H4 (cell line): ENCODE measurements at places on chromosomes 1 and 21.

DNA sequence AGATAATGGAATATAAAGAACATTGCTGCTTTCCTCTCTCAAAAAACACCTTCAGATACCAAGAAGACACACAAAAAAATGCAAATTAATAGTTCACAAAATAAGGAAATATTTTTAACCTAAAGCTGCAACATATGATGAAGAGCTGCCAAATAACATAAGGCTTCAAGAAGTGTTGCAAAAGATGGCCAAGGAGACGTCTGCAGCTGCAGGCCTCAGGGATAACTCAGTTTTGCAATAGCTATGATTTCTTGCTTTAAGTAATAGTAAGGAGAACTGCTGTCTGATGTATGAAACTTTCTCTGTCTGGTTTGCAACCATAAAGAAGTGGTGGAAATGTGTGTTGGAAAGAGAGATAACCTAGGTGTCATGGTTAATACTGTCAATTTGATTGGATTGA lies 1237.5 kb downstream of the MRPL39 start:
- no peak for DNase-seq

DNA sequence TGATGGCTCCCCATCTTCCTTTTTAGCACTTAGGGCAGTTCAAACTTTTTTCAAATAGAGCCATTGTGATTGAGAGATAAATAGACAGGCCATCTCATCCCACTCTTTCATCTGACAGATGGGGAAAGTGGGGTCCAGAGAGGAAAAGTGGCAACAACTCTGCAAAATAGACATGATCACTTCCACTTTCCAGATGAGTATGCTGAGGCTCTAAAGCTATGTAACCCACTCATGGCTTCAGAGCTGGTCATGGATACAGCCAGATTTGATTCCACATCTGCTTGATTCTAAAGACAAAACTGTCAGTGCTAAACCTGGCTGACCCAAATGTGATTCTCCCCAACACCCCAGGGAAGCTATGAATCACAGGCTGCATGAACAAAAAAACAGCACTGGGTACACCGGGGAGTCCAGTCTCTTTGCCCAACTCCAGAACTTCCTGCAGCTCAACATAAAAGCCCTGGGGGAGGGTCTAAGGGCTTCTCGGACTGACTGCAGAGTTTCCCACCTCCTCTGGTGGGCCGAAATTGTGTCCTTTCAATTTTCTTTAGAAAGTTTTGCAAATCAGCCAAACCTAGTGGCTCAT lies 59.3 kb downstream of the PLPP3 start:
- no peak for DNase-seq

DNA sequence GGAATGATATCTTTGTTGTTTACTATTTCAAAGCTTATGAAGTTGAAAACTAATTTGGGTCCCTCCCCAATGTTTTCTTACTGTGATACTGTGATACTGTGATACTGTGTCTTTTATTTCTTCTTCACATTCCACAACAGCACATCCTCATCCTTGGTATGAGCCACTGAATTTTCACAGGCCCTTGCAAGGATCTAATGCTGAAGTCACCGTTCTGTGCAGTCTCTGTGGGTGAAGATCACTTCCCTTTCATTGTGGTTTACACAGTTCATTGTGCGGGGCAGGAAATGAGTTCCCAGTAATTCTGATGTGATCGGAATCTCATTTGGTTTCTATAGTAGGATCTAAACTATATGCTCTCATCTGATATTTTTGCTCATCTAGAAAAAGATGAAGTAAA lies 32.1 kb upstream of the PAXBP1 start:
- DNase-seq: no peak

DNA sequence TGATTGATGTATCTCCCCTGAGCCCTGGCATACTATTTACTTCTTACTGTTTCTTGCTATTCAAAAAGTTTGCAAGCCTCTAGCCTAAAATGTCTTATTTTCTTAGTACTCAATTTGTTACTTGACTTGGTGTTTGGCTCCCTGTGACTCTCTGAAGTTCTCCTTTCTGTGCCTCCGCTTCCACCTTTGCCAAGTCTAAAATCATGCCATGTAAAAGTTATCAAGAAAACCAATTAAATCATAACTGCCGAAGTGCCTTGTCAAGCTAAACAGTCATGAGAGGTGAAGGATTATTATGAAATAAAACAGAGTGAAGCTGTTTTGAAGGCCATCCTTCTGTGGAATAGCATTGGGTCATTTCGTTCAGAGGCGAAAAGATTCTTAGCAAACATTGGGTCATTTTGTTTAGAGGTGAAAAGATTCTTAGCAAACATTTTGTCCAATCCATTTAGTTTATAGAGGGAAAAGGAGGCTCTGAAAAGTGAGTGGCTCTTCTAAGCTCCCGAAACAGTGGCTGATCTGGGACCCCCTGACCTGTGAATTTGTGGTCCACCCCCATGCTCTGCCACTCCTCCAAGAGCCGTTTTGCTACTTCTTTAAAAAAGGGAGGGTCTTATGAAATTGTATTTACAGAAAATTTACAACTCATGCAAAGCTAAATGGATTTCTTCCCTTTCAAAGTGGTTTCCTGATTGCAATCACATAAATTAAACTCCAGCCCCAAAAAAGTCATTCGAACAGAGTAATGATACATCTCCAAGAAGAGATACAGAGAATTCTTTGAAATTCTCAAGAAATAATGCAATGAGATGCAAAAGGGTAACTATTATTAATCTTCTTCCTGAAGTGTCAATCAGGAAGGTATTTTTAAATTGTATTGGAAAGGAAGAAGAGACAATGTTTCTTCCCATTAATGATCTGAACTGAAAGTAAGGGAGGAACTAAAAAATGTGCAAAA lies 141.4 kb downstream of the RUNX1 start:
- DNase-seq: no peak

- no peak for DNase-seq
Measured at GRCh38 chr1:14435368-14436023, 163.0 kb upstream of the KAZN start.

DNA sequence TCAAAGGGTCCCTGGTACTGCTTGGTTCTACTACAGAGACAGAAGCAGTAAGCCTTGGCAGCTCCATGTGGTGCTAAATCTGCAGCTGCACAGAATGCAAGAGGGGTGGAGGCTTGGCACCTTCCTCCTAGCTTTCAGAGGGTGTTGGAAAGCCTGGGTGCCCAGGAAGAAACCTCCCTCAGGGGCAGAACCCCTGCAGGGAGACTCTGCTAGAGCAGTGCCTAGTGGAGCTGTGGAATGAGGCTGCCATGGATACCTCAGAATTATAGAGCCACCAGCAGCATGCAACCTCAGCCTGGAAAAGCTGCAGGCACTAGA lies 76.2 kb upstream of the TLR5 start:
- DNase-seq: no peak

- DNase-seq: no peak
Measured at GRCh38 chr1:162372159-162373071, 4.2 kb downstream of the SPATA46 start.

DNA sequence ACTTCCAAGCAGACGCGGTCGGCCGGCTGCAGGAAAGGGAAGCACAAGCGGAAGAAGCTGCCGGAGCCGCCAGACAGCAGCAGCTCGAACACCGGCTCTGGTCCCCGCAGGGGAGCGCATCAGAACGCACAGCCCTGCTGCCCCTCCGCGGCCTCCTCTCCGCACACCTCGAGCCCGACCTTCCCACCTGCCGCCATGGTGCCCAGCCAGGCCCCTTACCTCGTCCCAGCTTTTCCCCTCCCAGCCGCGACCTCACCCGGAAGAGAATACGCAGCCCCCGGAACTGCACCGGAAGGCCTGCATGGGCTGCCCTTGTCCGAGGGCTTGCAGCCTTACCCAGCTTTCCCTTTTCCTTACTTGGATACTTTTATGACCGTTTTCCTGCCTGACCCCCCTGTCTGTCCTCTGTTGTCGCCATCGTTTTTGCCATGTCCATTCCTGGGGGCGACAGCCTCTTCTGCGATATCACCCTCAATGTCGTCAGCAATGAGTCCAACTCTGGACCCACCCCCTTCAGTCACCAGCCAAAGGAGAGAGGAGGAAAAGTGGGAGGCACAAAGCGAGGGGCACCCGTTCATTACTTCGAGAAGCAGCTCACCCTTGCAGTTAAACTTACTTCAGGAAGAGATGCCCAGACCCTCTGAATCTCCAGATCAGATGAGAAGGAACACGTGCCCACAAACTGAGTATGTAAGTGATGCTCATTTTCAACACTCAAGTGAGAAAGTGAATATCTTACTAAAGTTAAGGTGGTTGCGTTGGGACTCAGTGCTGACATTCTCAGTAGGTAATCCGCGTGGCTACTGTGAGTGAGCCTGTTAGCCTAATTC lies 25.5 kb downstream of the UTS2 start:
- no peak for DNase-seq

DNA sequence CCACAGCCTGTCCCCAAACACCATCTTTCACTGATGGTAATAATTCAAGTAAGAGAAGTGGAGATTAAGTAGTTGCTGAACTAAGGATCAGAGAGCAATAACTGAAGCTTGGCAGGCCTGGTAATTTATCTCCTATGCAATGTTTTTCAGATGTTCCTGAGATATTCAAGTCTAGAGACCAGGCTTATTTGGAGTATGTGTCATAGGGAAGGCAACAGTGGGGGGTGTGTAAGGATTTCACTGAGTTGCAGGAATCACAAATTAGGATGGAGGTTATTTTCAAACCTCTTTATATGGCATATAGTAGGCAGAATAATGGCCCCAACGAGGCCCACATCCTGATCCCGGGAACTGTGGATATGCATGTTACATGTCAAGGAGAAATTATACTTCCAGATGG lies 171.7 kb downstream of the KCNJ6 start:
- DNase-seq: no peak

GRCh38 chr1:35807614-35808449 lies at the start of gene AGO4:
TSS of gene AGO4 (plus strand) at chr1:35808016. CDS start at chr1:35808417, 401 bp downstream.
- no peak for DNase-seq

- DNase-seq: no peak
Measured at GRCh38 chr1:205377355-205377754, 20.6 kb upstream of the KLHDC8A start.

- no peak for DNase-seq
Measured at GRCh38 chr1:239803781-239804180, 287.9 kb upstream of the FMN2 start.

- DNase-seq: no peak
Measured at GRCh38 chr1:156794506-156795373, 21.9 kb downstream of the SH2D2A start.

DNA sequence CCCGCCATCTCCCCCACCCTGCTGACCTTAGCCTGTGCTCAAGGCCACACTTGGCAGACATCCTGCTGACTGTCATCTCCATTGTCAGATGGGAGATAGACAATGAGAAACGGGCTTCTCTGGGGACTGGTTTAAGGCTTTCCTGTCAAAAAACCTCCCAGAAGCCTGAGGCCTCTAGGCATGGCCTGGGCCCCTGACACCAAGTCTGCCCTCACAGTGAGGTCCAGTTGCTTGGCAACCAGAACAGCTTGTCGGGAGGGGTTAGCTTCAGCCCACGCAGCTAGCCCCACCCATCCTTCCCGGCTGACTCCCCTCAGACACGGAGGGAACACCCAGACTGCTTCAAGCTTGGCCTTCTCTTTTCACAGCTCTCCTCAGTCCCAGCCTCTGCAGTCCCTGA lies 11.0 kb downstream of the PLEKHA6 start:
- DNase-seq: peak; percentile 29

DNA sequence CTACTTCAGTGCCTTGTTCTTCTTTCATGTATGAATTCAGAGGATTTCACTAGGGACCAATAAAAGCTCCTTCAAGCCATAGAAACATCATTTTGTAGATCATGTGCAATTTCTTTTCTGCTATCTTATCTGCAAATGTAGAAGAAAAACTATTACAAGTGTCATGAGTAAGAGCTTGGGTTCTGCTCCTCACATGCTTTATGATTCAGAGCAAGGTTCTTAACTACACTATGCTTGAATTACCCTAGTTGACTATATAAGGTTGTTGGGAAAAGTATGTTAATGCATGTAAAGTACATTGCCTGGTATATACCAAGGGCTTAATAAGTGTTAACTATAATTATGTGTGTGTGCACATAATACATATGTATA lies 91.4 kb upstream of the S1PR1 start:
- DNase-seq: no peak

DNA sequence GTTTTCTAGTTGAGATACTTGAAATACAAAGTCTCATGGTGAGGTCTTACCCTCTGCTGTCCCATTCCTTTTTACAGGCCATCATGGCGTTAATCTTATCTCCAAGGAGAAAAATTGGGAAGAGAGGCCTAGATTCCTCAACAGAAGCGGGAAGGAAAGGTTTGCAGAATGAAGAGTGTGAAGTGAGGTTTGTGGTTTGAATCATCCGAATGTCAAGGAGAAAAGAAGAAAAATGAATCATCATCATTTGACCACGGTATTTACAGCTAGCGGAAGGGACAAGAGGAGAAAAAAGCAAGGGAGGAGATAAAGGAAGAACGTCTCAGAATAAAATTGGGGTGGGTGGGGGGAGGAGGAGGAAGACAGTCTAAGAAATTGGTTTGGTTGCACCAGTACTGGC lies 935 bp upstream of the COG2 start:
- no peak for DNase-seq

DNA sequence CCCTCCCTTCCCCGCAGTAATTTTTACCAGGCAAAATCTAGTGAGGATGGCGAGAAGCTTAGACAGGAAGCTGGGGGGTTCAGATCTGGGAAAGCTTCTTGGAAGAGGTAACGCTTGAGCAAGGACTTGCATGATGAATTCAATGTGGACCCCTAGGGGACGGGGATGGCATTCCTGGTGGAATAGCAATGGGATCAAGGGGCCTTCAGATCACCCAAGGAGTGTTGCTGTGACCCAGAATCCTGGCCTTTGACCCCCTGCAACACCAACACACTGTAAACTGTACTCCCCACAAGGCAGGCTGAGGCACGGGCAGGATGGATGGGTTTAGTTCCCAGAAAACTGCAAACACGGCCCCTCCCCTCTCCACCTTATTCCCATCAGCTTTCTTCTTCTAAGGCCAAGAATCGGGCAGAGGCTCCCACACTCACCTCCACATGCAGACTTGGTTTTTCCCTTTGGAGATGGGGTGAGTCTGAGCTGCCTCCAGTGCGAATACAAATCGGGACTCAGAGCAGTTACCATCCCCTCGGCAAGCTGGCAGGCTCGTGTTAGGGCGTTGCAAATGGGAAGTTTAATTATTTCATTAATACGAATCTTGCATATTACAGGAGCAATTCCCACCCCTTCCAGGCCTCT lies 20.1 kb downstream of the DISP3 start:
- DNase-seq: no peak

DNA sequence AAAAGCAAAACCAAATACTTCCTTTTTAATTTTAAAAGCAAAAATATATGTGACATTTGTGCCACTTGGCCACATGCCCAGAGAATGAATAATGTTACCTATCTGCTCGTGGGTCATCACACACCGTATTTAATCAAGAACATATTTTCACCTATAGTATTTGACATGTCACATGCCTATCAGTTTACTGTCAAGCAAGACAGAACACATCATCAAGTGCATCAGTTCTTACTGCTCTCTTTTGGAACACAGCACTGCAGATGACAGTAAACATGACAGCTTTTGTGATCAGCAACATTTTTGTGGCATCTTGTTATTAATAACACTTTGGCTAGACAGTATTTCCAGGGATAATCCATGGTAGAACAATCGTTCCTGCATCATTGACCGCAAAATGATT lies 134.4 kb downstream of the LRRC7 start:
- no peak for DNase-seq

- DNase-seq: no peak
Measured at GRCh38 chr1:21639594-21640041, 29.5 kb downstream of the RAP1GAP start.

GRCh38 chr1:205537386-205538018 lies 33.0 kb downstream of the CDK18 start:
- DNase-seq: no peak

- no peak for DNase-seq
Measured at GRCh38 chr1:235138821-235139220, 10.2 kb upstream of the TOMM20 start.
